NCI-H510A (cell line): ENCODE measurements at places on chromosomes 6 and 20.

GRCh38 chr6:97215157-97215769 is 67.8 kb downstream of the MMS22L start:
- no peak for DNase-seq

DNA sequence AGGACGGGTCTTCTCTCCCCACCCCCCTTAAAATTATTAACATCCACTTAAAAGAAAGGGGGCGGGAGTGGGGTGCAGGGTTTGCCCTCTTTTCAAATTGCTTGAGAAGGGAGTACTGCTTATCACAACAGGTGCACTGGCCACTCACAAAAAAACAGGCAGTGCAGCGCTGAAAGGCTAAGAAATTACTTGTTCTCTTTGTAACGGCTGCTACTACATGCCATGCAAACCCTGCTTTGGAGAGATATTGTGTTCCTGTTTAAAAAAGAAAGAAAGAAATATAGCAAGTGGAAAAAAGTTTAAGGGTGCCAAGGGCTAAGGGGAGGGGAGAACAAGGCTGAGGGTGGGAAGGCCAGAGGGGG is 312.7 kb upstream of the JARID2 start:
- DNase-seq = no peak

DNA sequence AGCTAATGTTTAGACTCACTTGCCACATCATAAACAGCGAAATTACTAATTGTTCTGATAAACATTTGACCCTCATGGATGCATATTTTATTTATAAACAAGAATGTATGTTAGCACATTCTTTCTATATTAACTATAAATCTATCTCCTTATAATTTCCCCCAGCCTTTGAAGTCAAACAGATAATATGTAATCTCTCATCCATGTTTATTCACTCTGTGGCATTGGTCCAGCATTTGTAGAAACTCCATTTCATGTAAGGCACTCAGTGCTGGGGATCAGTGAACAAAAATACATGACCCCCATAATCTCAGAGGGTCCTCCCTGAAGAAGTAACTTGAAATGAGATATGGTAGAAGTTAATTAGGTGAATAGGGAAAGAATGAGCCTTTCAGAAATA is 856.9 kb downstream of the EYS start:
- no peak for DNase-seq

- DNase-seq = no peak
Observed at GRCh38 chr6:13205106-13205505, 123.2 kb downstream of the TBC1D7 start.

- no peak for DNase-seq
Observed at GRCh38 chr6:38527371-38527770, 112.4 kb downstream of the BTBD9 start.

- no peak for DNase-seq
Observed at GRCh38 chr20:46099491-46100287, 9.9 kb upstream of the NCOA5 start.

- no peak for DNase-seq
Observed at GRCh38 chr6:69427882-69428281, 368.9 kb downstream of the LMBRD1 start.

DNA sequence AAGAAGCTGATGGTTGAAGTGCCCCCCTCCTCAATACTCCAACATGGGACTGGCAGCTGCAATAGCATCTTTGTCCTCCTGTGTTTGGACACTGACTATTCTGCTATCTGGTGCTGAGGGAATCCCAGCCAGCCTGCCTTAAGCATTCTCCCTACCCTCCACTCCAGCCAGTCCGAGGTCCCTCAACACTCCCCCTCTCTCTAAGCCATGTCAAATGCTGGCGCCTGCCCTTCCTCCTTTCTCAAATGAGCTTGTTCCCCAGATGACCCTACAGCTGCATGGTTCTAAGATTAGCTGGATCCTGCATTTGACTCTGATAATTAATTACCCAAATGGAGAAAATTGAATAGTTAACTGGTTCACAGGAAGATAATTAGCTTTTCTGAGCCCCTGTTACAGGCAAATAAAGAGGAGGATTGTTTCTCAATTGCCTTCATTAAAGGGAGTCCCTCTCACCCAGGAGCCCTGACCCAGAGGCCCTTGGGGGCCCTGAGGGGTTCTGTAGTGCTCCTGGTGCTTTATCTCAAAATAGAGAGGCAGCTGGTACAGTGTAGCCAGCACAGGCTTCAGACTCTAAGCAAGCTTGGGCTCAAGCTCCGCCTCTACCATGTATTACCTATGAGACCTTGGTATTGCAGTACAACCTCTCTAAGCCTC is 37.9 kb upstream of the CHD6 start:
- peak; percentile 61 for DNase-seq

- DNase-seq = no peak
Observed at GRCh38 chr20:48178633-48179032, 393.4 kb upstream of the SULF2 start.

DNA sequence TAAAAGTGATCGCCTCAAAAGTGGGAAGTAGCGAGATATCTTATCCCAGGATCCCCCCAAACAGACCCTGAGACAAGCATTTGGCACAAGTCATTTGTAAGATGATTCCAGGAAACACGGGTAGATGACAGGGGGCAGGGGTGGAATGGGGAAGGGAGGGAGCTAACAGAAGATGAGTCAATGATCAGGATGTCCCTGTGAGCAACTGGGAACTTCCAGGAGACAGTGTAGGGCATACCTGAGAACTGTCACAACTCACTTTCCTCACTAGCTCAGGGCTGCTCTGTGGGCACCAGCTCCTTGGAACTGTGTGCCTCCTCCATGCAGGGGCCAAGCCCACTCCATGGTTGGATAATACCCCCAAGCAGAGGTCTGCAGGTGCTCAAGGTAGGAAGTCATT is 38.5 kb upstream of the VSX1 start:
- no peak for DNase-seq

DNA sequence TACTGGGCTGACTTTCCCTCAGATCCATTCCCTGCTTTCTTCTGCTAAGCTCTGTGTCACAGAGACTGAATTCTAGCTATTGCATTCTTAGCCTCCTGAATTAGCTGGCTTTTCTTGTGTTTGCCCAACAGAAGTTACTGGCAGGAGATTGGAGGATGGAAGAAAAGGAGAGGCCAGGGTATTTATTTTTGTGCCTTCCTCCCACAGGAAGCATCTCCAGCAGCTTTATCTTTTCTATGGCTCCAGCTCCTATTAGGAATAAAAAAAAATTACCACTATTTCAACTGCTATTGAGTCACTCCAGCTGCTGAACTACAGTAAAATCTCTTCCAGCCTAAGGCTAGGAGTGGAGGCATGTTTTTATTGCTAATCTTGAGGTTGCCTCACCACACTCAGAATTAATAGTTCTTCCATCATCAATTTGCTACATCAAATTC is 492.4 kb downstream of the RFPL4B start:
- DNase-seq = no peak

GRCh38 chr6:54335871-54336270 is 27.6 kb downstream of the TINAG start:
- no peak for DNase-seq

GRCh38 chr6:161407581-161407980 is 133.7 kb upstream of the AGPAT4 start:
- DNase-seq = no peak

- DNase-seq = no peak
Observed at GRCh38 chr6:32327103-32327502, 44.6 kb downstream of the TSBP1 start.

- DNase-seq = no peak
Observed at GRCh38 chr20:6381887-6382286, 259.1 kb upstream of the FERMT1 start.
